ENCODE measurements at places on chromosomes 6 and 20. TPM values are rescaled to one million over a fixed set of nuclear protein-coding genes. Genes with fewer than 3 reads are reported as not detected.
A peak's percentile ranks its signal among the peaks of the same experiment; 100 is the strongest.

DNA sequence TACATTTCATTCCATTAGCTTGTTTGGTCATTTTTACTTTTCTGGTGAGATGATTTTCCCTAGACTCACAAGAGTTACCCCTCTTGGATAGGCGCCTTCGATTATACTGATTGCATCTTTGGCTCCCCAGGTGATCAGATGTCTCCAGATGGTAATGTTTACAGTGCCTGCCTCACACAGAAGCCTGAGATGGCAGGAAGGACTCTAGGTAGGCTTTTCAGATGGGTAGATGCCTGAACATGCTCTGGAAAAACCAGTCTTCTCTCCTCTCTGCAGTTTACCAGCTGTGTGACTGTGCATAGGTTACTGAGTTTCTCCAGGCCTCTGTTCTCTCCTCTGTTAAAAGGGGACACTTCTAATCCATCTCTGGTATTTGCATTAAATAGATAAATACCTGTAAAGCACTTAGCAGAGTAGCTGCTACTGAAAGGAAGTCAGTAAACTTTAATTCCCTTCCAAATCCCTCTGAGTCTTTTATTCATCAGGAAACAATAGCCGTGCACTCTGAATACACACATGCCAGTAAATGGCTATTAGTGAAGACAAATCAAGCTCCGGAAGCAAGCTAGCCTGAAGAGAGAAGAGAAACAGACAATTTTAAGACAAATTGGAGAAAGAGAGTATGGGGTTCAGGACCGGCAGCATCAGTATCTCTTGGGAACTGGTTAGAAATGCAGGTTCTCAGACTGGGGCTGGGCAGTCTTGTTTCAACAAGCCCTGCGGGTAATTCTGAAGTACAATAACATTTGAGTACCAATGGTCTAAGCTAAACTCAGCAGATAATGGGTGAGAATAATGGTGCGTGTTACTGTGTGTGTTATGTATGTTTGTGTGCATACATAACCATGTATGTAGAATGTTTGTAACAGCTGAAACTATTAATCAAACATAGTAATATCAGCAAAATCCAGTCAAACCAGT lies 139.4 kb downstream of the UST start:
- no peaks in the 10 kb centered on the region for H3K36me3 ChIP-seq
- DNase-seq = no peak
- no peaks in the 10 kb centered on the region for H3K4me1 ChIP-seq
- H3K27ac ChIP-seq = peak overlapping the region; percentile 9
- no peaks in the 10 kb centered on the region for H3K27me3 ChIP-seq
- H3K4me3 ChIP-seq = no peak overlapping the region

POPDC3 gene
- total RNA-seq = not detected

GRCh38 chr6:21220271-21220987 lies 373.1 kb upstream of the SOX4 start:
- no peaks in the 10 kb centered on the region for H3K27me3 ChIP-seq
- no peak overlapping the region for H3K4me3 ChIP-seq
- no peak for DNase-seq

DNA sequence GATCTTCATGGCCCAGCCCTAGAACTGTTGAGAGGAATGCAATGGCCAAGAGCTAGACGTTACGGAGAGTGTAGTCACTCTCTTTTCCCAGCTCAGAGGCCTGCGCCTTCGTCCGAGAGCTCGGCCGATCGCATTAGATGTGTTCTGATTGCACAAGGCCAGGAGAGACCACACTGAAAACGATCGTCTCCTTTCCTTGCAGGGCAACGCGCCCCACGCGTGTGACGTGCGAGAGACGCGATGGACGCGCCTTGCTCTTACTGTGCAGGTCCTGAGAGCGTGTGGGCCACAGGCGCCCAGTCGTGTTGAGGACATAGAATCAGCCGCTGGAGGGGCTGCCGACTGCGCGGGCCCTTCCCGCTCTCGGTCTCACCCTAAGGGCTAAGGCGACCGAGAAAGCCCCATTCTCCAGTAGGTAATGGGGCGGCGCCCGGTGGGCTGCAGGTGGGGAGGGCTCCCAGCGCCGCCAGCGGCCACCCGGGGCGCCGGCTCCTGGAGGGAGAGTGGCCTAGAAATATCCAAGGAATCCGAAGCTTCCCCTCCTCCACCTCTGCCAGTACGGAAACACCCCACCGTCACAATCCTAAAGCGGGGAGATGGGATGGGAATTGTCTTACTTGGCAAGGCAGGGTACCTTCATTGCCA lies 26.9 kb downstream of the TFAP2B start:
- H3K4me1 ChIP-seq = no peaks in the 10 kb centered on the region
- peak overlapping the region; percentile 39 for H3K4me3 ChIP-seq
- DNase-seq = no peak
- H3K27ac ChIP-seq = peak overlapping the region; percentile 77
- H3K27me3 ChIP-seq = peaks cover 48% of the 10 kb centered on the region

CLVS2 gene
- total RNA-seq = not detected

GRCh38 chr6:34671801-34672656 lies 24.5 kb downstream of the ILRUN start:
- no peak for DNase-seq
- no peaks in the 10 kb centered on the region for H3K27me3 ChIP-seq
- no peaks in the 10 kb centered on the region for H3K4me1 ChIP-seq
- no peaks in the 10 kb centered on the region for H3K36me3 ChIP-seq

ENPP1 gene
- 51.5 TPM for total RNA-seq

GRCh38 chr6:160279850-160280249 lies 21.2 kb upstream of the SLC22A2 start:
- H3K4me1 ChIP-seq = no peaks in the 10 kb centered on the region
- H3K4me3 ChIP-seq = no peak overlapping the region
- no peak overlapping the region for H3K27ac ChIP-seq
- no peaks in the 10 kb centered on the region for H3K27me3 ChIP-seq

DNA sequence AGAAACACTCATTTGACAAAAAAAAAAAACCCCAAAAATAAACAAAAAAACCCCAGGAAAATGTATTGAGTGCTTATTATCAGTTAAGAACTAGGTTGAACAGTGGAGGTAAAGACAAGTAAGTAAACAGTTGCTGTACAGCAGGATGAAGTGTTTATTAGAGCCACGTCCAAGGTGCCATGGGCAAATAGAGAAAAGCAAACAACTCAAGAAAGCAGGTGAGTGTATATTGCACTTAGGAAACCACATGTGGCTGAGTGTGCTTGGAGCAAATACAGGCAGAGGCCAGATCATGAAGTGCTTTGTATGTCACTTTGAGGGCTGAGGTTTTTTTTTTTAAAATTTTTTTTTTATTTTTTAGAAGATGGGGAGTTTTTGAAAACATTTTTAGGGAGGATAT lies 98.3 kb downstream of the MACROD2 start:
- no peaks in the 10 kb centered on the region for H3K36me3 ChIP-seq
- no peaks in the 10 kb centered on the region for H3K27me3 ChIP-seq
- no peak for DNase-seq
- no peak overlapping the region for H3K27ac ChIP-seq
- no peak overlapping the region for H3K4me3 ChIP-seq

All from breast epithelium (tissue), 4 donors.